Retinal pigment epithelial cell (primary cell): ENCODE measurements at places on chromosomes 13 and 19.

GRCh38 chr19:13981021-13981420, 25.1 kb downstream of the RFX1 start:
- DNase-seq = no peak

- no peak for DNase-seq
These were observed 378.9 kb downstream of the PCDH20 start for GRCh38 chr13:61036715-61037114.

DNA sequence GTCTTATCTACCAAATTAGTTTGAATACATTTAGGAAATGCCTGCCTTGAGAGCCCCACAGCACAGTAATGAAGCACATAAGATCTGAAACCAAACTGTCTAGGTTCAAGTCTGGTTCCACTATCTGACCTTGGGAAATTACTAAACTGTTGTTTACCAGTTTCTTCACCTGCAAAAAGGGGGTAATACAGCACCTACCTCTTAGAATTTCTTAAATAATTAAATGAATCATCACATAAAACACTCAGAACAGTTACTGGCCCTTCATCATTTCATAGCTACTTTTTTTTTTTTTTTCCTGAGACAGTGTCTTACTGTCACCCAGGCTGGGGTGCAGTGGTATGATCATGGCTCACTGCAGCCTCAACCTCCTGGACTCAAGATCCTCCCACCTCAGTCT, 59.6 kb downstream of the USP12 start:
- no peak for DNase-seq

DNA sequence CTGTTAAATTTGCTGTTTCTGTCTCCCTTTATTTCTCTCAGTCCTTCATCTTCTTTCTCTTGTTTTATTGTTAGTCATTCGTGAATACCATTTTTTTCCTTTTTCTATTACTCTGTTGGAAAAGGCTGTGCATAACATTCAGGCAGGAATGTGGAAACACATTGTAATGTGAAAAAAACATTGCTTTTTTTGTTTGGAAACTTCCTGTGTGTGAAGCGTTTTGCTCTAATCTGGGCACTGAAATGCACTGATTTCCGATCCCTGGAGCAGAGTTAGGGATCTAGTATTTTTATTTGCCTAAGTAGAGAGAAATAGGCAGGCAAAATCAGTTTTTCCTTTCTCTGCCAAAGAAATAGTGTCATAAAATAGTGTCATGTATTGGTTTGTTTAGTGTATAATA, 155.5 kb downstream of the PCCA start:
- no peak for DNase-seq

DNA sequence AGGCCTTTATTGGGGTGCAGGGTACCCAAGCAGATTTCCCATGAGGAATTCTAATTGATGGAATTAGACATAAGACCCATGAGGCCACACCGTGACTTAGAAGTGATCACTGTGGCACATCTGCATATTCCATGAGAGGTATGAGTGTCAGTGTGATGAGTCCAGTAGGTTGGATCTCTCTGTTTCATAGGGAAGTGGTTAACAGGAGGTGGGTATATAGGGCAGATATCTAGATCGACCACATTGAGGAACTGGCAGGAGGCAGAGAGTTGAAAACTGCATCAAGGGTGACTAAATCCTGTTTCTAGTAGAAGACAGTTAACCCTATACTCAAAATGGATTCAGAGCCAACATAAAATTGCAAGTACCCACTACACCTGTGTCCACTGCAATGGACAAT, 68.6 kb upstream of the MIR17HG start:
- DNase-seq = no peak

DNA sequence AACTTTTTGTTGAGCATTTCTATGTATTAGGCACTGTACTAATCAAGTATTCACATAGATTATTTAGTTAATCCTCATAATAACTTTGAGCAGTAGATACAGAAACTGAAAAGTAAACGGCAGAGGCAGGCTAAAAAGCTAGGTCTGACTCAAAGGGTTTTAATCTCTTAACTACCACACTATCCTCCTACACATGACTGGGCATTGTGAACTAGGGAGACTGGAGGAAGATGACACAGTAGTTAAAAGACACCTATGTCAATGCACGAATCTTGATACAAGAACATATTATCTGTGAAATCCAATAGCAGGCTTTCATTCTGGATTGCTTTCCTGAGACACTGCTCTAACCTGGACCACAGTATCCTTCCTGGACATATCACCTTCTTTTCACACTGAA, 36.3 kb downstream of the MICU2 start:
- peak; percentile 10 for DNase-seq

GRCh38 chr19:47681388-47681787, 31.8 kb upstream of the EHD2 start:
- no peak for DNase-seq

GRCh38 chr13:81377921-81378320, 1037.0 kb upstream of the SPRY2 start:
- DNase-seq = no peak

- DNase-seq = no peak
These were observed 70.0 kb downstream of the ATP11A start for GRCh38 chr13:112759827-112760226.

- no peak for DNase-seq
These were observed 9.2 kb downstream of the ONECUT3 start for GRCh38 chr19:1762243-1763117.

GRCh38 chr19:13039211-13039789, 44.0 kb downstream of the NFIX start:
- no peak for DNase-seq

DNA sequence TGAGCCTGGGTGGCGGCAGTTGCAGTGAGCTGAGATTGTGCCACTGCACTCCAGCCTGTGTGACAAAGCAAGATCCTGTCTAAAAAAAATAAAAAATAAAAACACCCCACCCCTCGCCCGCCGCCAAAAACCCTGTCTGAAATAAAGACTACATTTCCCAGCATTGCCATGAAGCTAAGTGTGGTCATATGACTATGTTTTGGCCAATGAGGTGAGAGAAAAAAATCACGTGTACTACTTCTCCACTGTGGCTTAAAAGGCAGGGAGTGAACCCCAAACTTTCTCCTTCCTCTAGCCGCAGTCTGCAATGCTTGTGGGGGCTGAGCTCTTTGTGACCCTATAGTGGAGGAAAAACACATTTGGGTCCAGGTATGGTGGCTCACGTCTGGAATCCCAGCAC, 54.9 kb downstream of the COLGALT1 start:
- no peak for DNase-seq

DNA sequence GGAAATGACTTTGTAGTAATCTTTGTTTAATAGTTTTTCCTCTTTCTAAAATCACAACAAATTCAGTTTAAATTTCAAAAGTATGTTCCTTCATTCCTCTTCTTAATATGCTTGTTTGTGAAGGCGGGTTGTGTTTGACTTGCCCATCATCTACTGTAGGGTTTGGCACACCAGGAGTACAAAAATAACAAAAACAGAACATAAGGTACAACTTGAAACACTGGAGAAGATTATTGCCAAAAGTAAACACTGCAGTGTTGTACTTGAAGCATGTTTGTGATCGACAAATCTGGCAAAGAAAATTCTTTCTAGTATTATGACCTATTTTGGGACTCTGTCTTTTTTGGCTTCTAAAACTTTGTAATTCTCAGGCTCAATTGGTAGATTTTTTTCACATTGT, 518.6 kb downstream of the SLITRK5 start:
- no peak for DNase-seq

- DNase-seq = no peak
These were observed 813 bp upstream of the DMPK start for GRCh38 chr19:45782820-45783785.

DNA sequence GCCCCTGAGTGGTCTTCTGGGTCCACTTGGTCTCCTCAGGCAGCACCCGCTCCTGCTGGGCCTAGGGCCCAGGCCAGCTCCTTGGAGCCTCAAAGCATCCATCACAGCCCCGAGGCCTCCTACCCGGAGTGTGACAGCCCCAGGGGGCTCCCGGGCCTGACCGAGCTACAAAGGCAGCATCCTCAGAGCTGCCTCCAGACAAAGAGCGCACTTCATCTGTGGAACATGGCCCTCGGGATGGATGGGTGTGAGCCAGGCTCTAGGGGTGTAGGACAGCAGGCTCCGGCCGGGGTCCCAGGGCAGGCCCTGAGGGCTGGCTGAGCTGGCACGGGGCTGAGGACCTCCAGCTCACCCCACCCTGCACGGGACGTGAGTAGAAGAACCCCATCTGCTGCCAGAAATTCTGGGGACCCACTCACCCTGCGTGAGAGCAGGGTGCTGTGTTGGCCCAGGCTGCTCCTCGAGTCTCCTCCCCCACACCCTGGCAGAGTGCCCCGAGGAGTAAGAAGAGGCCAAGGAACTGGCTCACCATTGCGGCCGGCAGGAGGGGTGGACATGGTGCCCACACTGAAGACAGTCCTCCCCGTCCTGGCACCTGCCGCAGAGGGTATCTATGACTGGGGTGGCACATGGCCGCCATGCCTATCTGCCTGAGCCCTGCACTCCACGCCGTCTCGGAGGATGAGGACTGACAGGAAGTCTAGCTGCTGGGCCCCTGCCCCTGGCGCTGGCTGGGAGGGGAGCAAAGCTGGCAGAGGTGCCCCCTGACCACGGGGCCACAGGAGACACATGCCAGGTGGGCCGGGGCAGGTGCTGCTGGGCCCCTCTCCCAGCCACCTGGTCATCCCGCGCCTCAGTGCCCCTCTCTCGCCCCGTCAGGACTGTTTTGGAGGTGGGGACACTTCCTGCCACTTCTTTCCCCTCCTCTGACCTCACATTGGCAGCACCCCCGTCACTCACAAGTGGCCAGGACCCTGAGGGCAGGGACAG, 22.3 kb downstream of the CEBPG start:
- DNase-seq = no peak
